Upper lobe of right lung (tissue), 1 donor: ENCODE measurements at places on chromosomes 3 and 15.

GRCh38 chr3:115022199-115022598, 124.9 kb downstream of the ZBTB20 start:
- H3K36me3 ChIP-seq, result no peaks in the 10 kb centered on the region
- H3K4me3 ChIP-seq, result no peak overlapping the region
- H3K4me1 ChIP-seq, result no peaks in the 10 kb centered on the region
- H3K27me3 ChIP-seq, result no peaks in the 10 kb centered on the region

DNA sequence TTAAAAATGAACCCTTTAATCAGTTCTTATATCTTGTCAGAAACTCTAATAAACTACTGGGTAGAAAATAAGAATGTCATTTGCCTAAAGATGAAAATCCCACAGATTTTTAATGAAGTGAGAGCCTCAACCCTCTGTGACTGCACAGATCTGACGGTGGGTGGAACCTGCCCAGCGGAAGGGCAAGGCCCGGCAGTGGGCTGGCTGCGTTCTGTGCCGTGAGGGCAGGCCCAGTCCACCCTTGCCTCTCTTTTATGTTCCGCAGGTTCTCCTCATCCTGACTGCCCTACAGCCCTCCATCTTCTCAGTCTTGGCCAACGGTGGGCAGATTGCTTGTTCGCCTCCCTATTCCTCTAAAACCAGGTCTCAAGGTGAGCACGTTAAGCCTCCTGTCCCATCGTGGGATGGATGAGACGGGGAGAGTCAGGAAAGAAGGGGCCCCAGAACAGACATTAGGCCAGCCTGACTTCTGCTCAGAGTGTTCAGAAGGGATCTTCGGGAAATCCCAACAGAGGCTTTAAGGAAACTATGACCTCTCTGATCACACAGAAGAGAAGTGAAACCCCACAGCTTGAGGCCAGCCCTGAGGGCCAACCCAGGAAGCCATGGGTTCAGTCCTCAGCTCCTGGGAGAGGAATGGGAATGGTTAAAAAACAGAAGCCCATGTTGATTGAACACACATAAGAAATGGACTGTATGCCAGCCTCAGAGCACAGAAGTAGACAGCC, 16.0 kb downstream of the SLC51A start:
- H3K4me3 ChIP-seq, result no peak overlapping the region
- H3K36me3 ChIP-seq, result peaks cover 9% of the 10 kb centered on the region
- DNase-seq, result no peak
- no peaks in the 10 kb centered on the region for H3K4me1 ChIP-seq
- H3K27ac ChIP-seq, result no peak overlapping the region

DNA sequence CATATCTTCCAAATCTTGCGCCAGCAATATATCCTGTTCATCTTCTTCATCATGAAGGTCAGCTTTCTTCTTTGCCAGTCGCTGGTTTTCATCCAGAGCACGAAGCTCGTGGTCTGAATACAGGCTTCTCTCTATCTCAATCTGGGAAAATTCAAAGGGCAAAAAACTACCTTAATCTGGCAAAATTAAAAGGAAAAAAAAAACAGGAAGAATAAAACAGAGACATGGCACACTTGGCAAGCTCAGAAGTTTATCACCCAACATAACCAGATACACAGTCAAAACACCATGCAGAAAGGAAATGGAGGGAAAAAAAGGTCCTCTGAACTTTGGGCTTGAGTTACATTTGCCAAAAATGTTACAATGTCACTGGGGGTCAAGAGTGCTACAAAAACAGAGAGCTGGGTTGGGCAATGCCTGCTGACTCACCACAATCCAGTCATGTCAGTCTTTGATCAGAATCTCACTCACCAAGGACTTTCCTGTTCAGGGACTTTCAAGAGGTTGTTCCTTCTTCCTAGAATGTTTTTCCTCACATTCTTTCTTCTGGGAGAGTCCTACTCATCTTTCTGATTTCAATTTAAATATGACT, 1.5 kb downstream of the MRPL46 start:
- peaks cover 43% of the 10 kb centered on the region for H3K36me3 ChIP-seq
- H3K4me1 ChIP-seq, result peaks cover 17% of the 10 kb centered on the region
- DNase-seq, result no peak
- H3K27ac ChIP-seq, result no peak overlapping the region
- no peaks in the 10 kb centered on the region for H3K27me3 ChIP-seq

GRCh38 chr15:72057548-72058091, 60.3 kb downstream of the MYO9A start:
- H3K4me1 ChIP-seq, result peaks cover 8% of the 10 kb centered on the region
- no peak overlapping the region for H3K27ac ChIP-seq
- H3K36me3 ChIP-seq, result no peaks in the 10 kb centered on the region
- DNase-seq, result no peak
- H3K4me3 ChIP-seq, result peak overlapping the region; percentile 1
- no peaks in the 10 kb centered on the region for H3K27me3 ChIP-seq

GRCh38 chr15:101538996-101539395, 49.5 kb upstream of the PCSK6 start:
- H3K27ac ChIP-seq, result no peak overlapping the region
- no peak overlapping the region for H3K4me3 ChIP-seq
- H3K36me3 ChIP-seq, result no peaks in the 10 kb centered on the region

- no peak overlapping the region for H3K4me3 ChIP-seq
- H3K27me3 ChIP-seq, result no peaks in the 10 kb centered on the region
- DNase-seq, result no peak
- peaks cover 31% of the 10 kb centered on the region for H3K4me1 ChIP-seq
- H3K27ac ChIP-seq, result peak overlapping the region; percentile 0
- H3K36me3 ChIP-seq, result peaks cover 81% of the 10 kb centered on the region
Measured at GRCh38 chr15:84649706-84650105, 4.4 kb downstream of the WDR73 start.

GRCh38 chr3:88595026-88595425, 445.3 kb downstream of the C3orf38 start:
- H3K36me3 ChIP-seq, result no peaks in the 10 kb centered on the region
- DNase-seq, result no peak
- no peak overlapping the region for H3K27ac ChIP-seq
- H3K4me1 ChIP-seq, result no peaks in the 10 kb centered on the region

DNA sequence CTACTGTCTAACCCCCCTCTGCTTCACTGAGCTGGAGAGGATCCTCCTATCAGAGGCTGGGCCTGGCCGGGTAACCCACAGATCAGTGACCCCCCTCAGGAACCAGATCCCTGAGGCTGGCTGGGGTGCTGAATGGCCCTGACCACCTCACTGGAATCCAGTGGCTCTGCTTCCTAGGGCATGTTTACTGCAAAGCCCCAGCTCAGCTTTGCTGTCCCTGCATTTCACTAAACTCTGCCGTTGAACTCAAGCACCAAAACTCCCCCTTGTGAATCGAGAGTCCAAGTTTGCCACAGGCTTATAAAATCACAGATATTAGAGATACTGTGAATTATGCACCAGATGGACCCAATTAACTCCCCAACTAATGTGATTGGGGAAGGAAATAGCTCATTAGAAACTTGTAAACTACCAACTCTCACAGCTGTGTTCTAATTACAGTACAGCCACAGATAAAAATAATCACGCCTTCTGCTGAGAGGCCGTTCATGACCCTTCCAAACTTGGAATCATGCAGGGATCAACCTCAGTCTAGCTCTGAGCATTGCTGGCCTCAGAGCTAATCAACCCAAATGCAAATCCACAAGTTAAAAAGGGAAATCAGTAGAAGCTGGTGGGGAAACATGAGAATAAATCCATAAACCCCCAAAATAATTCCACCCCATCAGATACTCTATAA, 47.0 kb downstream of the OCA2 start:
- no peak overlapping the region for H3K27ac ChIP-seq
- H3K27me3 ChIP-seq, result no peaks in the 10 kb centered on the region
- no peak overlapping the region for H3K4me3 ChIP-seq
- H3K4me1 ChIP-seq, result no peaks in the 10 kb centered on the region
- no peaks in the 10 kb centered on the region for H3K36me3 ChIP-seq

DNA sequence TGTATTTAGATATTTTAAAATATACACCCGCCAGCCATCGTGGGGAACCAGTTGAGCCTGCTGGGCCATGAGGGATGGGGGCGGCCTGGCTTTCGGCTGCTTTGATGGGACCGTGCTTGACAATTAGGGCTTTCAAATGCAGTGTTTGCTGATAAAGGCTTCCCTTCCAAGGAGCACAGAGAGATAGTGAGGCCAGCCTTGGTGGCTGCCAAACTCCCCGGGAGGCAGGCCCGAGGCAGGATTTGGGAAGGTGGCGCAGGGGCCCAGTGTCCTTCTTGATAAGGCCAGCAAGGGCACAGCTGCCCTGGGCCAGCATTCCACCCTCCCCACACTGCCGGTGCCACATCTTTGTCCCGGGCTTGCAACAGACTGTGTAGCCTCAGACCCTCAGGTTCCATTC, 75.6 kb downstream of the LINGO1 start:
- H3K27ac ChIP-seq, result no peak overlapping the region
- H3K36me3 ChIP-seq, result no peaks in the 10 kb centered on the region
- no peak for DNase-seq
- H3K4me3 ChIP-seq, result no peak overlapping the region
- no peaks in the 10 kb centered on the region for H3K4me1 ChIP-seq

- no peak overlapping the region for H3K27ac ChIP-seq
- no peaks in the 10 kb centered on the region for H3K36me3 ChIP-seq
- no peaks in the 10 kb centered on the region for H3K27me3 ChIP-seq
- no peaks in the 10 kb centered on the region for H3K4me1 ChIP-seq
Measured at GRCh38 chr15:39503526-39503925, 77.4 kb upstream of the THBS1 start.

DNA sequence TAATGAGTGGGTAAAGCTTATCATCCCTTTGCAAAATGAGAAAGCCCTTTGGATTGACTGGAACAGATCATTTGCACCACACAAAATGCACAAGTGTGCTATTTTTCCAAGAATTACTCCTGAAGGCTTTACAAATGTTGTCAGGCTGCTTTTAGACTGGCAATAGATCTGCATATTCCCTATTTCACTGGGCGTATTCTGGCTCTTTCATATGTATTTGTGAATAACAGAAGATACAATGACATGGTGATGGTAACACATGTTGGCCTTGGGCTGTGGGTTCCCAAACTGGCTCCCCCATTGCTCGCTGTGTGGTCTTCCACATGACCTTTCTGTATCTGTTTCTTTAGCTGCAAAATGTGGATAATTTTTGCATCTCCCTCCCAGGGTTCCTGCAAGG, 303.4 kb upstream of the CHRM5 start:
- no peaks in the 10 kb centered on the region for H3K4me1 ChIP-seq
- H3K27ac ChIP-seq, result no peak overlapping the region
- no peaks in the 10 kb centered on the region for H3K36me3 ChIP-seq
- H3K27me3 ChIP-seq, result no peaks in the 10 kb centered on the region
- DNase-seq, result no peak

- no peaks in the 10 kb centered on the region for H3K36me3 ChIP-seq
- H3K4me1 ChIP-seq, result no peaks in the 10 kb centered on the region
- DNase-seq, result no peak
- H3K27ac ChIP-seq, result no peak overlapping the region
Measured at GRCh38 chr3:117600666-117601065, 891.1 kb downstream of the TUSC7 start.

DNA sequence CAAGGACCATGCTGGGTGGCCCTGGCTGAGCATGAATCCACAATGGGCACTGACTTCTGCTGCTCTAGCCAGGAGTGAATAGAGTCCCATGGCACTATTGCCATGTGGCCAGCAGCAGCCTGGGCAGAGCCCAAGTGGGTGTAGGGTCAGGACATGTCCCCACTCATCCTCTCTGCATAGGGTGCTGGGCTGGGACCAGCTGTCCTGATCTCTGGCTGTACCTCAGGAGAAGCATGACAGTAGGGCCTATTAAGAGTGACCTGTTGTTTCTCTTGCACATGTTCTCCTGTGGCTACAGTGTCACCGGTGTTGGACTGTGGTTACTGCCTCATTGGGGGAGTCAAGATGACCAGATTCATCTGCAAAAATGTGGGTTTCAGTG, 46.9 kb downstream of the DLEC1 start:
- no peaks in the 10 kb centered on the region for H3K27me3 ChIP-seq
- H3K4me3 ChIP-seq, result no peak overlapping the region
- DNase-seq, result no peak
- no peak overlapping the region for H3K27ac ChIP-seq
- no peaks in the 10 kb centered on the region for H3K4me1 ChIP-seq

DNA sequence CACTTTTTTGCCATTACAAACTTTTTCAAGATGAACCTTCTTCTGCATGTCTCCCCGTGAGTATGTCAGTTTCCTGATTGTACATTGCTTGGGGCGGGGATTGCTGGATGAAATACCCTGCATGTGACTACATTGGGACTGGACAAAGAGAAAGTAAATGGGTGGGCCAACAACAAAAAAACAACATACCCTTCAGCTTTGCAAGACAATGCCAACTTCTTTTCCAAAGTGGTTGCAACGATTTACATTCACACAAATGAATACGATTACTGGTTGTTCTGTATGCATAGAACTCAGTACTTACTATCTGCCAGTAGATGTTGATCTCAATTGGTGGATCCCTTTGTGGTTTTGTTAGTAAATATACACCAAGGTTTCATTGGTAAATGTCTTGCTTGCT, 908.4 kb downstream of the AGBL1 start:
- H3K4me1 ChIP-seq, result no peaks in the 10 kb centered on the region
- no peak overlapping the region for H3K4me3 ChIP-seq
- H3K27me3 ChIP-seq, result no peaks in the 10 kb centered on the region
- no peak for DNase-seq
- no peaks in the 10 kb centered on the region for H3K36me3 ChIP-seq

GRCh38 chr3:24496529-24497482, 2.2 kb upstream of the THRB start:
- peaks cover 4% of the 10 kb centered on the region for H3K4me1 ChIP-seq
- peak; percentile 84 for DNase-seq
- H3K27ac ChIP-seq, result no peak overlapping the region
- H3K36me3 ChIP-seq, result no peaks in the 10 kb centered on the region
- no peak overlapping the region for H3K4me3 ChIP-seq

DNA sequence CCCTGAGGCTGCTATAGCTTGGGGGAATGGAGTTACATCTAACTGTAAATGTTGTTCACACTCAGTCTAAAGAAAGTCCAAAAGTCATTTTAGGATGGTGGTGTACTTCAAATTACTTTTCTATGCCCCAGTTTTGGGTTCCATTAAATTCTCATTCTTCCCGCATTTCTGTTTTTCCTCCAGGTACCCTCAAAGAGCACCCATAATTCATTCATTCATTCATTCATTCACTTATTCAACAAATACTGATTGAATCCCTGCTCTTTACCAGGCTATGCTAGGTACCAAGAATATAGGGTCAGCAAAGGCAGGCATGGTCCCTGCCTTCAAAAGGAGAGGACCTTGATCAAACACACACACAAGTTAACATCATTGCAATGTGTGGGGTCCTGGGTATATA, 76.1 kb downstream of the CCNL1 start:
- H3K4me1 ChIP-seq, result peaks cover 18% of the 10 kb centered on the region
- H3K27ac ChIP-seq, result no peak overlapping the region
- no peaks in the 10 kb centered on the region for H3K36me3 ChIP-seq
- DNase-seq, result no peak

- no peaks in the 10 kb centered on the region for H3K27me3 ChIP-seq
- H3K4me3 ChIP-seq, result no peak overlapping the region
- peaks cover 4% of the 10 kb centered on the region for H3K36me3 ChIP-seq
Measured at GRCh38 chr3:172647823-172648222, 63.0 kb downstream of the NCEH1 start.

DNA sequence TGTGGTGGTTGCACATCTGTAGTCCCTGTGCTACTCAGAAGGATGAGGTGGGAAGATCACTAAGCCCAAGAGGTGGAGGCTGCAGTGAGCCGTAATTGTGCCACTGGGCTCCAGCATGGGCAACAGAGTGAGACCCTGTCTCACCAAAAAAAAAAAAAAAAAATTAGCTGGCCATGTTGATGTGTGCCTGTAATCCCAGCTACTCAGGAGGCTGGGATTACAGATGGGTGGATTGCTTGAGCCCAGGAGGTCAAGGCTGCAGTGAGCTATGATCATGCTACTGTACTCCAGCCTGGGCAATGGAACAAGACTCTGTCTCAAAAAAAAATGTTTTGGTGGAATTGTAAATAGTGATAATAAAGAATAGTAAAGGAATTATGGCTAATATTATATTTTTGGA, 9.9 kb downstream of the ATRIP start:
- DNase-seq, result no peak
- H3K4me1 ChIP-seq, result no peaks in the 10 kb centered on the region
- no peak overlapping the region for H3K27ac ChIP-seq
- H3K27me3 ChIP-seq, result no peaks in the 10 kb centered on the region
- no peak overlapping the region for H3K4me3 ChIP-seq
- peaks cover 100% of the 10 kb centered on the region for H3K36me3 ChIP-seq
